Caki2 (cell line): ENCODE measurements at places on chromosomes 3 and 15. TPM values are rescaled to one million over a fixed set of nuclear protein-coding genes. Genes with fewer than 3 reads are reported as not detected.

The CCNL1 gene
- 31.0 and 69.5 TPM in 2 replicates for total RNA-seq

The ALG1L2 gene
- total RNA-seq: not detected in 2 replicates

DNA sequence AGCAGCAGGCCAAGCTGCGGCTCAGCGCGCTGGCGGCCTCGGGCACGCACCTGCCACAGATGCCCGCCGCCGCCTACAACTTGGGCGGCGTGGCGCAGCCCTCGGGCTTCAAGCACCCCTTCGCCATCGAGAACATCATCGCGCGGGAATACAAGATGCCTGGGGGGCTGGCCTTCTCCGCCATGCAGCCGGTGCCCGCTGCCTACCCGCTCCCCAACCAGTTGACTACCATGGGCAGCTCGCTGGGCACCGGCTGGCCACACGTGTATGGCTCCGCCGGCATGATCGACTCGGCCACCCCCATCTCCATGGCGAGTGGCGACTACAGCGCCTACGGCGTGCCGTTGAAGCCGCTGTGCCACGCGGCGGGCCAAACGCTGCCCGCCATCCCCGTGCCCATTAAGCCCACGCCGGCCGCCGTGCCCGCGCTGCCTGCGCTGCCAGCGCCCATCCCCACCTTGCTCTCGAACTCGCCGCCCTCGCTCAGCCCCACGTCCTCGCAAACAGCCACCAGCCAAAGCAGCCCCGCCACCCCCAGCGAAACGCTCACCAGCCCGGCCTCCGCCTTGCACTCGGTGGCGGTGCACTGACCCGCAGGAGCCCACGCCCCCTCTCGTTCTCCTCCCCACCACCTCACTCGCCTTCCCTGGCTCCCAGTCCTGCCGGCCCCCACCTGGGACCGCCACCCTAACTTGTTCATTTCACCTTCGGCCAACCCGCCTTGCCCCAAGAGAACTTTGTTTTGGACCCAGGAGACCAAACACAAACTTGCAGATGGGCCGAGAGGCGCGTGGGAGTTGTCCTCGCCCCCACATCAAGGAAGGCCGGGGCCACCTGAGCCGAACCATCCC, 1.5 kb downstream of the FOXB1 start:
- no peak for DNase-seq

GRCh38 chr15:90820481-90820880, 47.9 kb upstream of the FURIN start:
- no peak for DNase-seq

GRCh38 chr15:60546744-60547143, 67.8 kb upstream of the ICE2 start:
- DNase-seq: no peak

GRCh38 chr15:26065723-26066122, 202.6 kb upstream of the ATP10A start:
- DNase-seq: no peak

The CD200R1 gene
- not detected in 2 replicates for total RNA-seq

DNA sequence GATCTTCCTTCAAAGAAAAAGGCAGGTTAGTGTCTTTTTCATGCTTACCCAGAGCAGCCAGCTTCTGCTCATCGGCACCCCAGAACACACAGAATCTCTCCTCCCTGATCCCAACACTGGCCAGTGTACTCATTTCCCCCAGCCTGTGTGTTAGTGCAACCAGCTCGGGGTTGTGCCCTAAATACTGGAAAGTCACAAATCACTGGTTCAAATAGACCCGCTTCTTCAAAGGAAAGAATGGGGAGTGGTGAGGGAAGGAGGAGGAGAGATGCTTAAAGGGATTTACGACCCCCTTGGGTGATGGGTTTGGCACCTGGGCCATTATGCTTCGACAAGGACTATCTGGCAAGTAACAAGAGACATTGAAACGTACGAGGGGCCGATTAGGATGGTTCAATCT, 114.0 kb downstream of the FOXB1 start:
- DNase-seq: no peak
